ENCODE measurements at places on chromosomes 4 and X. TPM values are rescaled to one million over a fixed set of nuclear protein-coding genes. Genes with fewer than 3 reads are reported as not detected.

DNA sequence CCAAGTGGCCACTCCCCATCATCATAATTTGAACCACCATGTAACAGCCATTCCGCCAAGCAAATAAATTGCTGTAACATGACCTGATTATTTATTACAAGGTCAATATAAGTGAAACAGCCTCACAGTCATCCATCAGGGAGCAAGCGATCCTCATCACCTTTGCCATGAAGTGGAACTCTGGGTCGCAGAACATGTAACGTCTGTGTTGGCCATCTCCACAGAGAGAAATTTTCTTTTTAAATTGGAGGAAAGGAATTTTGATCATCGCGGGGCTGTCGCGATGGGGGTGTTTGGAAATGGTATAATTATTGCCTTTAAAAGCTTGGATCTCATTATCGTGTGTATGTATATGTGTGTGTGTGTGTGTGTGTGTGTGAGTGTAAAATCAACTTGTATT, 90.2 kb downstream of the SHOX start:
- no peak overlapping the region for H3K27ac ChIP-seq
- no peak for ATAC-seq
- no peak overlapping the region for H3K4me3 ChIP-seq
- H3K36me3 ChIP-seq = no peaks in the 10 kb centered on the region
- H3K27me3 ChIP-seq = no peaks in the 10 kb centered on the region
- H3K4me1 ChIP-seq = no peaks in the 10 kb centered on the region

- H3K4me3 ChIP-seq = no peak overlapping the region
- no peak for ATAC-seq
- no peaks in the 10 kb centered on the region for H3K36me3 ChIP-seq
- H3K4me1 ChIP-seq = no peaks in the 10 kb centered on the region
- H3K27me3 ChIP-seq = no peaks in the 10 kb centered on the region
Measured at GRCh38 chrX:132712350-132712749, 223.5 kb upstream of the MBNL3 start.

- H3K4me1 ChIP-seq = no peaks in the 10 kb centered on the region
- no peak overlapping the region for H3K4me3 ChIP-seq
- H3K27me3 ChIP-seq = no peaks in the 10 kb centered on the region
- no peak for ATAC-seq
- no peak overlapping the region for H3K27ac ChIP-seq
Measured at GRCh38 chr4:152997288-152997687, 61.2 kb downstream of the FHDC1 start.

GRCh38 chrX:70352496-70352895, 62.6 kb downstream of the KIF4A start:
- no peaks in the 10 kb centered on the region for H3K27me3 ChIP-seq
- no peak overlapping the region for H3K4me3 ChIP-seq
- no peak overlapping the region for H3K27ac ChIP-seq
- H3K36me3 ChIP-seq = no peaks in the 10 kb centered on the region

DNA sequence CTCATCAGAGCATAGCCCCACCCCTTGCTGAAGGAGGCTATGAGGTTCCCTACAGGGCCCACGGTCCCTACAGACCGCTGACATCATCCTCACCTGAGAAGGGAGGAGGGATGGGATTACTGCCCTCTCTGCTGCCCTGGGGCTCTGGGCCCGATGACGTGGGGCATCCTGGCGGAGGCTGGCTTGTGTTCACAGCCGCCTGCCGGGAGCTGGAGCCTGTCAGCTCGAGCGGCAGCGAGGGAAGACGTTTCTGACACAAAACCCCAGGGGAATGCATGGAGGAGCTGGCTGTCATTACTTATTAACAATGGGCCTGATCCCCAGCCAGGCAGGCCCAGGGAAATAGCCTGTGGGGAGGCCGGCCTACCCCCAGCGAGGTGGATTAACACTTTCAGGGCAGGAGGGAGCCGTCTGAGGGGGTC, 106.6 kb upstream of the ATP6AP2 start:
- H3K4me3 ChIP-seq = no peak overlapping the region
- H3K4me1 ChIP-seq = no peaks in the 10 kb centered on the region
- ATAC-seq = no peak
- no peak overlapping the region for H3K27ac ChIP-seq
- H3K27me3 ChIP-seq = no peaks in the 10 kb centered on the region

GRCh38 chr4:54746218-54746617, 88.5 kb downstream of the KIT start:
- no peak for ATAC-seq
- H3K27me3 ChIP-seq = no peaks in the 10 kb centered on the region
- no peak overlapping the region for H3K27ac ChIP-seq
- H3K4me3 ChIP-seq = no peak overlapping the region

DNA sequence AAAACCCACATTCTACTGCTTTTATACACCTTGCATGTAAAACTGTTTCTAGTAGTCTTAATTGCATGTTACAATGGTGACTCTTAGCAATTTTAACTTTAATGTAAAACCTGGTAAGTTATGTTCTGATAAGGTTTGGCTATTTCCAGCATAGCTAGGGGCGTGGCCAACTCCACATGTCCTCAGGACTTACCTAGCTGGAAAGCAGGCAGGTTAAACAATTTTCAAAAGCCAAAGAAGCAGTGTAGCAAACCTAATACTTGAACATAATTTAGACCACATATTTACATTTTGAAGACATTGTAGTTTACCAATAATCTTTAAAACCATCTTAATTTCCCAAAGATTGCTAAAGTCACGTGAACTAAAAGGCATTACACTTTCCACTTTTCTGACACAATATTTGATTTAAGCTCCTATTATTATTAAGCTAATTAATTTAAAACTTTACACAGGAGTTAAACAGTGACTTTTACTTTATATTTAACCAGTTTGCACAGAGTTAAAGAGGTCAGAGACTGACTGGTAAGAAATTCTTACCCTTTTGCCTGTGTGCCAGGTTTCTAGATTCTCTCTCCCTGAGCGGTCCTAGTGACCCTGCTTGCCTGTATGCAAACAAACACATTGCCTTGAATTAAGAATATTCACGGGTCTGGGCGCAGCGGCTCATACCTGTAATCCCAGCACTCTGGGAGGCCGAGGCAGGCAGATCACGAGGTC, 88.2 kb downstream of the GLUD2 start:
- H3K4me1 ChIP-seq = no peaks in the 10 kb centered on the region
- H3K4me3 ChIP-seq = no peak overlapping the region
- no peaks in the 10 kb centered on the region for H3K27me3 ChIP-seq
- ATAC-seq = no peak

DNA sequence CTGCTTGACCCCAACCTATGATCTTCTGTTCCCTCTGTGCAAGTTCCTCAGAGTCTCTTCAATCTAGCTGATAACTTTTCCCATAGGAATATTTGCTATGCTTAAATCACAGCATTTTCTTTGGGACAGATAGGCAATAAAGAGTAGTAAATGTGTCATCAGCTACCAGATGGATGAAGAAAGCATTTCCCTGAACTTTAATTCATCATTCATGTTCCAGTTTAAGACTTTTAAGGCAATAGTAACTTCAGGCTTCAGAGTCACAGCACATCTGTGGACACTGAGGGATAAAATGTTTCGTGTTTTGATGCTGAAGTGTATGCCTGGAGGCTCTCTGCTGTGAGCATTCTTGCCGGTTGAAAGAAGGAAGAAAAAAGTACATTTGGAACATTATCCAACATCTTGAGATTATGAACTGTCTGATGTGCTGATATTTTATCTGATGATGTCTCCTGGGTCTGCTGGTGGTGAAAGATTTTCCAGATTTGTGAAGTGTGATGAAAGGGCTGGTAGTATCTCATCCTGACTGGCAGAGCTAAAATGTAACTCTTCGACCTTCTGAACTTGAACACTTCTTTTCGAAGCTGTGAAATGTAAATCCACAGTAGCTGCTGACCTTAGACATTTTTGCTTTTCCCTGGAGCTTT, 133.7 kb downstream of the DCLK2 start:
- no peak overlapping the region for H3K27ac ChIP-seq
- no peak for ATAC-seq
- H3K4me1 ChIP-seq = no peaks in the 10 kb centered on the region

GRCh38 chr4:2427383-2428334, 8.9 kb downstream of the CFAP99 start:
- H3K27me3 ChIP-seq = peaks cover 56% of the 10 kb centered on the region
- H3K36me3 ChIP-seq = no peaks in the 10 kb centered on the region
- no peak overlapping the region for H3K4me3 ChIP-seq
- H3K4me1 ChIP-seq = no peaks in the 10 kb centered on the region
- no peak for ATAC-seq
- no peak overlapping the region for H3K27ac ChIP-seq

EDNRA gene
- total RNA-seq = 18.7 TPM

MAGEC2 gene
- not detected for total RNA-seq

SLC6A14 gene
- not detected for total RNA-seq

NPY2R gene
- total RNA-seq = not detected

ZDHHC15 gene
- total RNA-seq = 3.1 TPM
